ENCODE measurements at places on chromosomes 16 and 17.
A peak's percentile ranks its signal among the peaks of the same experiment; 100 is the strongest.

DNA sequence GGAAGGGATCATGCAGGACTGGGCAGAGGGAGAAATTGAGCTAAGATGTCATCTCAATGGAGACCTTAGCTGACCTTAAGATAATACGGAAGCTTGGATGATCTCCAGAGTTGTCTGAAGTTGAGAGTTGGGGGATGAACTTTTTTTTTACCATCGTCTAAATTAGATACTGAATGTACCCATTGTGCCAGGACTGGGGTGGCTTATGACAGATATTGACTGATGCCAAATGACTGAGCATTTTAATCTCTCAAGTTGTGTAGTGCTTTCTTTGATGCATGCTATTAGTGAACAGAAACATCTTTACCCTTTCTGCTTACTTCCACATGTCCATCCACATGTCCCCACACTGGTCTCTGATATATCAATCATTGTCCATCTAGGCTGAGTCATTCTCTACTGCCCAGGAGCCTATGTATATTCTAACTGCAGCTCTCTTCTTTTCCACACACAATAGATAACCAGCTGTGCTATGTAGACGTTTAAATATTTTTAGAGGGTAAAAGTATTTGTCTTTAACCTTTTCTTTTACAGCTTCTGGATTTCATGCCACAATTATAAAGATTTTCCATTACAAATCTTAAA lies 60.2 kb upstream of the ZKSCAN2 start:
- DNase-seq, result no peak

- no peak for DNase-seq
Measured at GRCh38 chr17:79658811-79659207, 48.0 kb upstream of the RBFOX3 start.

- no peak for DNase-seq
Measured at GRCh38 chr17:59897090-59897489, 4.2 kb downstream of the RPS6KB1 start.

GRCh38 chr16:14337303-14338191 lies 266.4 kb downstream of the MRTFB start:
- DNase-seq, result no peak

DNA sequence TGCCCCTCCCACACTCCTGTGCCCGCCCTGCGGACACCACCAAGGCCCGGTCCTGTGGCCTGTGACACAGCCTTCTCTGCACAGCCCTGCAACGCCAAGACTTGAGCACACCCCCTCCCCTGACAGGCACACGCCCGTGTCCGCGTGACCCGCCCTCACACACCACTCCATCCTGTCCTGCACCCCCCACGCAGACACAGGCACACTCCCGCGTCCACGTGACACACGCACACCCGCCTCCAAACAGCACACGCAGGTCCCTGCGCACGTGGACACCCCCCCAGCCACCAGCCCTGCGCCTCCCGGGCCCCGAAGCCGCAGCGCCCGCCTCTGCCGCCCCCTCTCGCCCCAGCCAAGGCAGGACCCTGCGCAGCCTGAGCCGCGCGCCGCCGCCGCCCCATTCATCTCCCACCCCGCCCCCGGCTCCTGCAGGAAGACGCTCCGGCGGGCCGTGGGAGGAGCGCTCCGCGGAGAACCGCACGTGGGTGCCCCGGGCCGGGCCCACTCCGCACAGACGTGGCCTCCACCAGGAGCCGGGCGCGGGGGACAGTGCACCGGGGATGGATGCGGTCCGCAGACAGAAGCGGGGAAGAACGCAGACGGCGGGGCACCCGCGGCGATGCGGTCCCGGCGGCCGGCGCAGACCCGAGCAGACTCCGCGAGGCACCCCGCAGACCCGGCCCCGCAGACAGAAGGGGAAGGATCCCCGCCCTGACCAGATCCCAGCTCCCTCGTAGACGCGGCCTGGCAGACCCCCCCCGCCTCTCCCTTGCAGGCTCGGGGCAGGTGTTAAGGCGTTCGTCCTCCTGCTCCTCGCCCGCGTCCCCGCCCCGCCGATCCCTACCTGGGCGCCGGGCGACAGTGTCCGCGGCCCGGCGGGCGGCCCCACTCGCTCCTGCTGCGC lies 506 bp downstream of the CAMKK1 start:
- peak; percentile 84 for DNase-seq

DNA sequence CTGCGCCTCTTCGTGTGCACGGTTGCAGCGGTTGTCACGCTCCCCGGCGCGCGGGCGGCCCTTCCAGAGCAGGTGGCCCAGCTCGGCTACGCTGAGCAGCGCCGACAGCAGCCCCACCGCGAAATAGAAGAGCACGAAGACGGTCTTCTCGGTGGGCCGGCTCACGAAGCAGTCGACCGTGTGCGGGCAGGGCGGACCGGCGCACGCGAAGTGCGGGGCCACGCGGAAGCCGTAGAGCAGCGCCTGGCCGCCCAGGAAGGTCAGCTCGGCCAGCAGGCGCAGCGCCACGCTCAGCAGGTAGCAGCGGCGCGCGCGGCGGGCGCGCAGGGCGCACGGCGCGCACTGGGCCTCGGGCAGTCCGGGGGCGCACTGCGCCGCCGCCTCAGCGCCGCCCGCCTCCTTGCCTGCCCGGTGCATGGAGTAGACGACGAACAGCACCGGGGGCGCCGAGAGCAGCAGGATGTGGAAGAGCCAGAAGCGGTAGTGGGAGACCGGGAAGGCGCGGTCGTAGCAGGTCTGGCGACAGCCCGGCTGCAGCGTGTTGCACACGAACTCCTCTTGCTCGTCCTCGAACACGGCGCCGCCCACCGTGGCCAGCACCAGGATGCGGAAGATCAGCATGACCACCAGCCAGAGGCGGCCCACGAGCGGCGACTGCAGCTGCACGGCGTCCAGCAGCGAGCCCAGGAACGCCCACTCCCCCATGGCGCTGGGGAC lies 1.3 kb downstream of the GJD3 start:
- DNase-seq, result peak; percentile 21

DNA sequence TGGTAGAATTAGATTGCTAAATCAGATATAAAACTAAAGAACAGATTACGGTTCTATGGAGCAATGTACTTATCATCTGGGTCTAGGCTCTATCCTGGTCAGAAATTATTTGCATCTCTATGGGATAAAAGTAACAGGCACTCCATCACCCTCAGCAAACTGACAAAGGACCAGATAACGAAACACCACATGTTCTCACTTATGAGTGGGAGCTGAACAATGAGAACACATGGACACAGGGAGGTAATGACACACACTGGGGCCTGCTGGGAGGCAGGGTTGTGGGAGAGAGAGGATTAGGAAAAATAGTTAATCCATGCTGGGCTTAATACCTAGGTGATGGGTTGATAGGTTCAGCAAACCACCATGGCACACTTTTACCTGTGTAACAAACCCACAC lies 61.9 kb downstream of the MPHOSPH6 start:
- no peak for DNase-seq

GRCh38 chr16:4214215-4214621 lies 27.7 kb downstream of the SRL start:
- no peak for DNase-seq

DNA sequence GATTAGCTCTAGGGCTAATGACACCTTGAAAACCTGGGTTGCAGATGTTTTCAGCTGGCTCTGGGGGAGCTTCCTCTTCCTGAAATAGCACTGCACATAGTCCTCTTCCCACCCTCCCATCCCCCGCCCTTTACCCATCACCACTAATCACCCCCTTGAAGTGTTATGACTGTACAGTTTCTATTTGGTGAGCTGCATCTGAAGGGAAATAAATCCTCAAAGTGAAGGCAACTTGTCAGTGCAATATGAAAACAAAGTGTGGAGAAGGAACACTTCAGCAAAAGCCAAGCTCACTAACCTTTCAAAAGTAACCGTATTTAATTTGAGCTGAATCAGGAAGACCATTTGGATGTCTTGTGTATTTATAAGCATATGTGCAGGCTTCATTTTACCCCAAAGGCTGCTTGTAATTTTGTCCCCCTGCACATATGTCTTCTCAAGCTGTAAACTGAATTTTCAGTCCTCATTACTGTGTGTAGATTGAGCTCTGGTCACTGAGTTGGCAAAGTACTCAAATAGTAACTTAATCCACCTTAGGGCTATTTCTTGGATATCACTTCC lies 44.1 kb upstream of the CA10 start:
- no peak for DNase-seq

- no peak for DNase-seq
Measured at GRCh38 chr17:9487406-9487805, 88.2 kb downstream of the STX8 start.

DNA sequence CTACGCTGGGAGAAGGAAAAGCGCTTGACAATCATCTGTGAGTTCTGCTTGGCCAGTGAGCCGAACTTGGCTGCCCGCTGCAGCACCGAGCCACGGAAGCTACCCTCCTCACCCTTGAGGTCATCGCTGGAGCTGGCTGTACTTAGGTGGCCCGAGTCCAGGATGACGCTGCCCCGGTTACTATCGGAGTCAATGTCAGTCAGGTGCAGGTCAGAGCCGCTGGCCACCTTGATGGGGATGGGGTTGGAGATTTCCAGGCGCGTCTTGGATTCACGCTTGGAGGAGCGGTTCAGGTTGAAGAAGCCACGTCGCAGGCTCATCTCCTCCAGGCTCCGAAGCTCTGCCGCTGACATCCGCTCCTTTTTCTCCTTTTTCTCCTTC lies 13.7 kb downstream of the MYO18A start:
- DNase-seq, result no peak

DNA sequence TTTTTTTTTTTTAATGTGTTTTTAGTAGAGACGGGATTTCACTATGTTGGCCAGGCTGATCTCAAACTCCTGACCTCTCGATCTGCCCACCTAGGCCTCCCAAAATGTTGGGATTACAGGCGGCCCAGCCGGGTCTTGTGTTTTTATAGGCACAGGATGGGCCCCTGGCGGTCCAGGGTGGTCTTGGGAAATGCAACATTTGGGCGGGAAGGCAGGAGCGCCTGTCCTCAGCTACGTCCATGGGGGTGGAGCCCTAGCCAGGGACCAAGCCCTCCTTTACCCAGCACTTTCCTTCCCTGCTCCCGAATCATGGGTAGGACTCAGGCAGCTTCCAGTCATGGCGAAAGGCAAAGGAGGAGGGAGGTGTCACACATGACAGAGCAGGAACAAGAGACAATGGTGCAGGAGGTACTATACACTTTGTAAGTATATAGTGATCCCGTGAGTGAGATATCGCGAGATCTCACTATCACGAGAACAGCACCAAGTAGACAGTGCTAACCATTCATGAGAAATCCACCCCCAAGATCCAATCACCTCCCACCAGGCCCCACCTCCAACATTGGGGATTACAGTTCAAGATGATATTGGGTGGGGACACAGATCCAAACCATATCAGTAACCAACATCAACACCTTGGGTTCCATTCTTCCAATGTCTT lies 226.7 kb upstream of the WSCD1 start:
- no peak for DNase-seq

DNA sequence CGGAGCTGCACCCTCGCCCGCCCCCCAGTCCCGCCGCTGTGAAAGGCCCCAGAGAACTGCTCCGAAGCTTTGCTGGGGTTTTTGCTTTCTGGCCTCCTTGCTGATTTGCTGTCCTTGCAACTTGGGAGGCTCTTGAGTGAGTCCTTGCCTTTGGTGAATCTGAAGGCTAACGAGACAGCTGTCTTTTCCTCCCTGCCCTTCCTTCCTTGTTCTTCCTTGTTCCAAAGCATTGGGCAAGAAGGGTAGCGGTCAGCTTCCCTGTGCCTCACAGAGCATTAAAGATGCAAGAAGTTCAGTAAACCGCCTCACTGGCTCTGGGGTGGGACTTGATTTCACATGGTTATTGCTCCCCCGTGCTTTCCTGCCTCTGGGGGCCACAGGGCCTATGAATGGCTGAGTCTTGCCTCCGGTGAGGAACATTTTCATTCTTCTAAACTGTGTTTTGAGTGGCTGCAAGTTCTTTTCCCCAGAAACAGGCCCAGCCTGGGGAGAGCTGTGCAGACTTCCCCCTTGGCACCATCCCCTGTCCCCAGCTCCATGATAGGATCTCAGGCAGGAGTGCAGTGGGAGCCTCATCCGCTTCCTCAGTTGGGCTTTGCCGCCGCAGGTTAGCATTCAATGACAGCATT lies 1.4 kb downstream of the YPEL2 start:
- DNase-seq, result no peak

DNA sequence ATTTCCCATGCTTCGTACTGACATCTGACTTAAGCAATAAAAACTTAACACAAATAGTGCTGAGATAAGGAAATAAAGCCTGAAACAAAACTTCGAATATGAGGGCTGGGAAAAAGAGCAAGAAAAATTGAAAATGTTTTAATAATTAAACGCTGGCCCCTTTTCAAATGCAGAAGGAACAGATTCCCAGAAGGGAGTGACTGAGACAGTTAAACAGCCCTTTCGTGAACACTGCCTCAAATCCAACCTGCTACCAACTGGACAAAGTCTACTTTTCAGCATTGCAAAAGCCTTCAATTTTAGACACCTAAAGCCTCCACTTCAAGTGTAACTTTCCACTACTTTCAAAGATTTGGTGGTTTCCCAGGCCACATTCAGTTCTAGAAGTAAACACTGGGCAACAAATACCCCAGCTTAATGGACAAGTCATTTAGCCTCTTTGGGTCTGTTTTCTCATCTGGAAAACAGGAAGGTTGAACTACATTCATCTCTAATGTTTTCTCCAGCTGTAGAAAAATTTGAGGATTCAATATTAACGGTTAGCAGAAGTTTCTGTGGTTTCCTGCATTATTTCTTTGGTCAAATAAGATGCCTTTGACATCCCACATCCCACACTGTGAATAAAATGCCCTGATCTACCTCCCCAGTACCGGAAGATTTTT lies 11.8 kb downstream of the RFFL start:
- peak; percentile 40 for DNase-seq

DNA sequence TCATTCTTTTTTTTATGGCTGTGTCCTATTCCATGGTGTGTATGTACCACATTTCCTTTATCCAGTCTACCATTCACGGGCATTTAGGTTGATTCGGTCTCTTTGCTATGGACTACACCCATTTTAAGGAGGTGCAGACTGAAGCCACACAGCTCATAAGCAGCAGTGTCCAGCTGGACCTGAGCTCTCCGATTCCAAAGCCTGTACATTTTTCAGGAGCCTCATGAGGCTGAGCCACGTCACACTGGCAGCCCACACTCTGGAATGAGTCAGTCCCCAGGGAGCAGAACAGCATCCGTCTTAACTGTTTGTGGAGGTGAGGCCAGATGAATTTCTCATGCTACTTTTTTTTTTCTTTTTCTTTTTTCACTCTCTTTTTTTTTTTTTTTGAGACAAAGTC lies 116.1 kb downstream of the C16orf95 start:
- no peak for DNase-seq

DNA sequence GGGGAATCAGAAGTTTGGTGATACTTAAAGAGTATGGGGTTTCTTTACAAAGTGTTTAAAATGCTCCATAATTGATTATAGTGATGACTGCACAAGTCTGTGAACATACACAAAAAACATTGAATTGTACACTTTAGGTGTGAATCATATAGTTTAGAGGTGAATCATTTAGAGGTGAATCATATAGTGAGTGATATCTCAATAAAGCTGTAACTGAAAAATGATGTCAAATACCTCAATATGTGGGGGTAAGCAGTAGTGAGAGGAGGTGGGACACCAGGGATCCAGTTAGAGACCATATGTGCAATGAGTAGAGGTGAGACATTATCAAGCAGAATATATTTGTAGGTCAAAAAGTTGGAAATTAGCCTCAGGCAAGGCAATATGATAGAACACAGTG lies 264.5 kb downstream of the PMP22 start:
- DNase-seq, result no peak
